Thymus (tissue), 14 donors: ENCODE measurements at places on chromosomes 1 and 21. TPM values are rescaled to one million over a fixed set of nuclear protein-coding genes. Genes with fewer than 3 reads are reported as not detected.

DNA sequence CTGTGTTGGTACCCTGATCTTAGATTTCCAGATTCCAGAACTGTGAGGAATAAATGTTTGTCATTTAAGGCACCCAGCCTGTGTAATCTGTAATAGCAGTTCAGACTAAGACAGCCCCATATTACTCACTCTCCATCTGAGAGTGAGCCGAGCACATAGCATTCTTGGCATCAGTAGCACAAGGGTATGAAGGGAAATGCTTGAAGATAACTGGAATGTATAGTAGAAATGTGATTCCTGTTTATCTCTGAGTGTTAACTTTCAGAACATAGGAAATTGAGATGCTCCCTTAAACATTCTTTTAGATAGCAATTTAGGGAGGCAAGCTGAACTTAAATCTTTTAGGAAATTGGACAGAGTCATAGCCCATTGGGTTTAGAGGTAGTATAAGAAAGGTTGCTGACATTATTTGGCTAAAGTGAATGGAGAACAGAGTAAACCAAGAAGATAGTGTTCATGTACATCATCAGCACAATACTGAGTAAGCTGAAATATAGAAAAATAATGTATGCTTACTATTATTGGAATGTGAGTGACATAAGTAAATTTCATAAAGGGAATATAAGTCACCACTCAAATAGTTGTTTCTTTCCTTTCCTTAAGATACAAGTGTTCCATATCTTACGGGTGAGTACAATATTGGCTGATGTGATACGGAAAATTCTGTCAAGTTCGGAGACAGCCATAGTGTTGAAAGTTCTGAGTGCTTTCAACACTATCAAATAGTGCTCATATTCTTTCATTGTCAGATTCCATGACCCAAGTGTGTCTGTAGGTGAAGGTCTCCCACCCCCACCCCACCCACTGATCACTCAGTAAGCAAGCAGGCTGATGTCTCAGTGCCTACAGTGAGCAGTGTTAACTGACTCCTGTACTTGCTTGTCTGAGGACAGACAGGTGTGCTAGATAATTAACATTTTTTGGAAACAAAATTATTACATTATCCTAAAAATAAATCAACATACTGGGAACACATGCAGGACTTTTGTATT, 73.7 kb downstream of the LRRC8D start:
- DNase-seq, result no peak

The YOD1 gene
- polyA plus RNA-seq, result 10.5 TPM

- DNase-seq, result no peak
Observed at GRCh38 chr21:35559829-35560225, 500.5 kb downstream of the SETD4 start.

The F13B gene
- polyA plus RNA-seq, result 0.05 TPM

The ADAMTS5 gene
- 0.75 TPM for polyA plus RNA-seq

The OVAAL gene
- 0.14 TPM for polyA plus RNA-seq

GRCh38 chr1:172662464-172663109, 3.7 kb downstream of the FASLG start:
- DNase-seq, result peak; percentile 68

The WNT3A gene
- 0.02 TPM for polyA plus RNA-seq

- DNase-seq, result no peak
Observed at GRCh38 chr21:44874240-44874496, 678 bp upstream of the PTTG1IP start.

The ILDR2 gene
- polyA plus RNA-seq, result 0.46 TPM

- no peak for DNase-seq
Observed at GRCh38 chr1:111770916-111771315, 15.2 kb downstream of the DDX20 start.

The F11R gene
- polyA plus RNA-seq, result 43.0 TPM

DNA sequence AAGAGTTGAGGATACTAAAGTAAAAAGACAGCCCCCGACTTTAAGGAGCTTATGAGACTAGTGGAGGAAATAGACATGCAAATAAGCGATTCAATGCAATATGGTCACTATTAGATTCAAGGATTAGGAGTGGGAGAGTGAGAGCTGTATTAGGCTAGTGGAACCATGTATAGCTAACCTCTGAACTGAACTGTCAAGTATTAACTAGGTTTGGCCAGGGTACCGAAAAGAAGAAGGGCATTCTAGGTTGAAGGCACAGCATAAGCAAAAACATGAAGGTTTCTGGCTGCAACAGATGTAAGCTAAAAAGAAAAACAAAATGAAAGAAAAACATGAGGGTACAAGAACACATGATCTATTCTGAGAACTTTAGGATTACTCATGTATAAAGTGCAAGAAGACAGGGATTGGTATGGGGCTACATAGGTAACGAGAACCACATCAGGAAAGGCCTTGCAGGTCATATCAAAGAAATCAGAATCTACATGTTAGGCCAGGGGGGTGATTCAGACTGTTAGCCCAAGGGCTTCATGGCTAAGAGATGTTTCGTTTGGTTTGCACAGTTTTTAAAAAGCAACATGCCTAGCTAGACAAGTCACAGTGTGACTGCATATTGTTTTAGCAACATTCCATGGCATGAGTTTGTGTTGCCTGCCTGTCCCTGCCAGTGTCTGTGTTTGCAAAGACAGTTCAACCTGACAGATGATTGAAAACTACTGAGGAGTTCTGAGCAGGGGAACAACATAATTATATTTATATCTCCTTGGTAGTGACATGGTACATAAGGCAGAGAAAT, 54.4 kb upstream of the HAO2 start:
- no peak for DNase-seq

The ADAM30 gene
- not detected for polyA plus RNA-seq

DNA sequence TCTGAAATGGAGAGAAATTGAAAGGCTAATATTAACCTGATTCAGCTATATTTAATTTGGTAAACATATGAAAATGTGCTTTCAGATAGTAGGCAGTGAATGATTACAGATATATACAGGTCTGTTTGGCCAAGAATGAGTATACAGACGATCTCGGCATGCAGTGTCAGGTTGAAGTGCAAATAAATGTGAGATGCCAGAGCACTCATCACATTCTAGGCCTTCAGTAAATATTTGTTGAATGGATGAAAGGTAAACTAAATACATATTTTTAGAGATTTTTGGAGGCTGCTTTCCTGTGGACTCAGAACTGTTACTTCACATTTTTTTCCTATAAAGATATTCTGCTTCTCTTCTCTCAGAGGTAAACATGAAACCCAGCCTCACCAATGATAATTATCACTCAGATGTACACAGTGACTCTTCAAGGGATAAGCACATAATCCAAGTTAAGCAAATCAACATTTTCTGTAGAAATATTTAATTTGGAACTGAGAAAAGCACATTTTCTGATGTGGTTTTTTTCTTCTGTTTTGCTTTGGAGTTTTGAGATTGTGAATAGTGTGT, 702.9 kb downstream of the BRINP3 start:
- no peak for DNase-seq

The NUP210L gene
- 0.05 TPM for polyA plus RNA-seq

DNA sequence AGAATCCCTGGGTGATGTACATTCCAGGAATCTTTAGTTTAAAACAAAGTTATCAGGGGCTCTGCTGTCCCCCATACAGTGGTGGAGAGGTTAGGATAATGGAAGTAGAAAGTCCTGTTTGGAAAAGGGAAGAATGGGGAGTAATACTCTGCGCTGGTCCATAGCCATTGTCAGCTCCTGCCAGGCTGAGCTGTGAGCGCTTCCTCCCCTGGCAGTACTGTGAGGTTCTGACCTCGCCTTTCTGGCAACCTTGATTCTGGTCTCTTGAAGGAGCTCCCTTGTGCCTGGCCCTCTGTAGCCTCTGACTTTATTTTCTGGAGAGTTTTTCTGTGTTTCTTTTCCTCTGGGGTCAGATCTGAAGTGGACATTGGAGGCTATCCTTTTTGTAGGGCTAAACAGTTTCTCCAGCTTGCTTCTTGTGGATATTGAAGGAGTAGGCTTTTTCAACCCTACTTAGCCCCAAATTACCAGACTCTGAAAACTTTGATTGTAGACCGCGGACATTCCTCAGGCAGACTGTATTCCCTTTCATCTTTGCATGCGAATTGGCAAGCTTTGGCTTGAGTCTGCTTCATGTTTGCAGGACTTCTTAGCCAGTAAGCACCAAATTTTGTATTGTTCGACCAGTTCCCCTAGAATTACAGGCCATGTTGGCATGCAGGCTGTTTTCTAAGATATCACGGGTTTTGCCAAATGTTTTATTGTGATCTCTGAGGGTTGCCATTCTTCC, 13.8 kb downstream of the UBE4B start:
- DNase-seq, result no peak

- DNase-seq, result no peak
Observed at GRCh38 chr1:247430434-247430833, 14.5 kb downstream of the NLRP3 start.

DNA sequence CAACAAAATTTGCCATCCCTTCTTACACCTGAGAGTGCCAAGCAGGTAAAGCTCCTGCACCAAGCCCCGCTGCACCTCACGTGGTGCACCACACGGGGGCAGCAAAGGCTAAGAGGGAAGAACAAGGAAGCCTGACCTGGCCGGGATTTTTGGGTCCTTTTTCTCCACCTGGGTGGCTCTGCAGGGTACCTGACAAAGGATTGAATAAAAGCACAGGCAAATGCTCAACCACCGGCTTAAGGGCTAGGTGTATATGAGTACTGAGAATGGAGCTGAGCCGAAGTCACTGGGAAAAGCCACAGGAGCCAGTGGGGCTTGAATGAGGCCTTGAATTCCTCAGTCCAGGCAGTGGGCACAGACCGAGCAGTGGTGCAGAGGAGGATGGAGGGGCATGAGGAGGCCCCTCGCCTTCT, 36.4 kb downstream of the ZNF697 start:
- no peak for DNase-seq

DNA sequence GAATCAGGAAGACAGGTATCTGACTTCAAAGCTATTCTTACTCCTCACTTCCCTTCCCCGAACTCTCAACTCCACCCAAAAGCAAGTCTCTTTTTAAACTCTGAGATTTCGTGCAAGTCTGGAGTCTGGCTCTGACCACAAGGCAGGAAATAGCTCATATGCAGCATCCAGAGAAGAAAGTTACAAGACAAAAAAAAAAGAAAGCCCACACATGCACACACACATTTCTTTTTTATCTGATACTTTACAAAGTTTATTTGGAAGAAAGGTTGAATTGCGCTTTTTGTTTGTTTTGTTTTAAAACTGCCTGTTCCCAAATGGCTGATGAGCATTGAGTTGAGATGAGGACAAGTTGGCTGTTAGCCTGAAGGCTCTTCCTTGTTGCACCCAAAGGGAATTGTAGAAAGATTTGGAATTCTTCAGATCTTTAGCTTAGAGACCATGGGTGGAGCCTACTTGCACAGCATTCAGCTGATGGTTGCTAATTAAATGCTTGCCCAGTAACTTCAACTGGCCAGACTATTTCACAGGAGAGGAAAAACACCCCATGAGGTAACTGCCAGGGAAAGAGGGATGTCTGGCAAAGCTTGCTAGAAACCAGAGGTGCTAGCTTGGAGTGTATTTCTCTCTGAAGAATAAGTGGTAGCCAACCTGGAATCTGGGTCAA, 490.3 kb downstream of the TTLL7 start:
- DNase-seq, result peak; percentile 75

- no peak for DNase-seq
Observed at GRCh38 chr1:3923378-3924185, 23.5 kb upstream of the C1orf174 start.

The BTBD8 gene
- polyA plus RNA-seq, result 3.3 TPM

- DNase-seq, result no peak
Observed at GRCh38 chr1:183002797-183003196, 20.4 kb upstream of the LAMC1 start.

GRCh38 chr1:31127266-31127665, 61.7 kb upstream of the PUM1 start:
- no peak for DNase-seq

The KHDRBS1 gene
- 124 TPM for polyA plus RNA-seq

DNA sequence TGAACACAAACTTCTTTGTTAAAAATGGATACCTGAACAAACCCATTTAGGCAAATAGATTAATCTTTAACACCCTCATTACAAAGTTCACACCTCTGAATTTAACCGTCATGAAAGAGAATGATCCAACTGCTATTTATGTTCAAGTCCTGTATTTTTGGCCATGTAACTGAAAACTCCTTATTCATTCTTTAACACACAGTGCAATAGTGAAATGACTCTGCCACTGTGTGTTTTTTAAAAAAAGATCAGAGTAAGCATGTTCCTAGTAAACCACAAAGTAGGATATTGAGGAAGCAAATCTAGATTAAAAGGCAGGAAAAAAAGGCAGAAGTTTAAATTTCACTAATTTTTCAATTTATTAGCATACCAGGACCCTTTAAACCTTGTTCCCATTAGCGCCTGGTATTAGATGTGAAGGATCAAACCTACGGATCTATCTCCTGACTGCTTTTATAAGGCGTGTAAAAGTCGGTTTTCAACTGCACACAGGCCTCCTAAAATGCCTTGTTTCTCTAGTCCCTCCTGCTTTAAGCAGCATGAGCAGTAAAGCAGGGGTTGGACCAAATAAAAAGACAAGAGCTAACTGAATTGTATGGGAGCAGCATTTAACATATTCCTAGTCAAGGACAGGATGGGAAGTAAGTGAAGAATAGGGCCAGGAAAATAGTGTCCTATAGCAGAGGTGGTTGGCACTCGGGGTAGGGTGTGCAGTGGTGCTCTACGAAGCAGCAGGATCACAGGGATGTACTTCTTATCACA, 33.4 kb downstream of the NUCKS1 start:
- DNase-seq, result no peak

- DNase-seq, result no peak
Observed at GRCh38 chr1:207344221-207344620, 22.7 kb downstream of the CD55 start.
